ENCODE measurements at places on chromosomes 1 and 21. TPM values are rescaled to one million over a fixed set of nuclear protein-coding genes. Genes with fewer than 3 reads are reported as not detected.

The SLAMF7 gene
- 0.98 TPM for total RNA-seq

The PLK3 gene
- 10.8 TPM for total RNA-seq

The TARS2 gene
- total RNA-seq: 18.1 TPM

DNA sequence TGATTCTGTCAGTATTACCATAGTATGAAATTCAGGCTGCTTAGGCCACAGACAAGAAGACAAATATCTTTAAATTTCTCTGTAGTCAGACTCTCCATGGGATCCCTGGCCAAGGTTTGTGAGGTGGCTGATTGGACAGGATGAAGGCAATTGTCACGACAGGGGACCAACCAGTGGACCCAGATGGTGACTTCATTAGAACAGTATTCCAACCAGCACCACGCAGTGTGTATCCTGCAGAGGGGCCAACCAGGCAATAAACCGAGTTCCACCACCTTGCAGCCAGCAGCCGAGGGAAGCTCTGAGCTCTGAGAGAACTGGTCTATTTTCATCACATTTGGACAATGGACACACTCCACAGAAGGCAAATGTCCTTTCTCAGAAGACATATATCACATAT lies 16.1 kb downstream of the DSCAM start:
- no peak for DNase-seq

- DNase-seq: no peak
Measured at GRCh38 chr21:28126521-28127174, 866.0 kb downstream of the LTN1 start.

GRCh38 chr1:35190784-35191183 lies 2.2 kb downstream of the SFPQ start:
- no peak for DNase-seq

Measured in right atrium auricular region (tissue), 2 donors.